Left ventricle myocardium superior (tissue), 1 donor: ENCODE measurements at places on chromosomes 4 and X. TPM values are rescaled to one million over a fixed set of nuclear protein-coding genes. Genes with fewer than 3 reads are reported as not detected.

DNA sequence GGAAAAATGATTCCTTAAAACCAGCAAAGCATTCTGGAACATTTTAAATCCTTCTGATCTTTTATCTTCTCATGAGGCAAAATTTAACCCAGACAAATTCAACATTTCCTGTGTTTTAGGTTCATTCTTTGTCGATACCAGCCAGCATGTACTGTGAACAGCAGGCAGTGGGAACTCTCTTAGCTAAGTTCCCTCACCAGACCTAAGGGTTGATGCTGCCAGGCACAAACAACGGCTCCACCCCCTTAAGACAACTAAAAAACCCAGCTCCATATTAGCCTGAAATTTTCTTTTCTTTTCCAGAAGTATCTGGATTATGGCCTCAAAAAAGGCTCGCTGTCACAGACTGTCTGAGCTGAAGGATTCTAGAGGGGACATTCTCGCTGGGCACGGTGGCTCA, 2.4 kb upstream of the RBM47 start:
- DNase-seq, result no peak

DNA sequence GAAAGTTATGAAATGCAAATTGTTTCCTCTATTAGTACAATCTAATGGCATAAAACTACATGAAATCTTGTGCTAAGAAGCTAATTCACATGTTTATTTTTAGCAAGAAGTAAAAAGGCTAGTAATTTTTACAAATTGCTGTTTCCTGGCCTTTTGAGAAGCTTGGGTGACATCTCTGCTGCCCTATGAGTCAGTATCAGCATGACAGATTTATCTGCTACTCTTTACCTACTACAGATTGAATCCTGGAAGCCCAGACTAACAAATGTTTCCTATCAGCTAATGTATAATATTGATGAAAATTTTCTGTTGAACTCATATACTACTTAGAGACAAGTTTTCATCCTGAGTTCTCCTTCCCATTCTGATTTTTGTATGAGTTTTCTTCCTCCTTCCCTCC, 232.4 kb downstream of the DCTD start:
- no peak for DNase-seq

TXK gene
- total RNA-seq, result 0.20 TPM

DNA sequence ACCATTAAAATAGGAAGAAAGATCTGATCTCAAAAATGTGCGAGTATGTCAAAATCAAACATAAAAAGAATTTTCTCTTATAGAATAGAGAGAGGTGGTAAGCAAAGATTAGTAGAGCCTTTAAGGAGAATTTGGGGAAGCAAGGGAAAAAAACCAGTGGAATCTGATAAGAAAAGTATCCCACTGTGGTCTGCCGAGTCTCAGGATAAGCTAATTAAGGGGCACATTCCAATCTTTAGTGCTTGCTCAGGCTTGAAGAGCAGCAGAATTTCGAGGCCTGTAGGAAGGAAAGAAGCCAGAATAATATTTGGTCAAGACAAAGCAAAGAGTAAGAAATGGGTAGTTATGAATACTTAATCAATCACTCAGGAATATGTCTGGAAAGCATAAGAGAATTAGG, 13.0 kb downstream of the STATH start:
- no peak for DNase-seq

TFDP3 gene
- total RNA-seq, result not detected

GRCh38 chrX:133781174-133781573, 204.2 kb downstream of the GPC3 start:
- no peak for DNase-seq

PLS3 gene
- total RNA-seq, result 40.8 TPM

GRCh38 chr4:151669990-151670389, 90.8 kb downstream of the GATB start:
- DNase-seq, result no peak

- no peak for DNase-seq
Observed at GRCh38 chr4:20760053-20760452, 59.8 kb downstream of the PACRGL start.

DNA sequence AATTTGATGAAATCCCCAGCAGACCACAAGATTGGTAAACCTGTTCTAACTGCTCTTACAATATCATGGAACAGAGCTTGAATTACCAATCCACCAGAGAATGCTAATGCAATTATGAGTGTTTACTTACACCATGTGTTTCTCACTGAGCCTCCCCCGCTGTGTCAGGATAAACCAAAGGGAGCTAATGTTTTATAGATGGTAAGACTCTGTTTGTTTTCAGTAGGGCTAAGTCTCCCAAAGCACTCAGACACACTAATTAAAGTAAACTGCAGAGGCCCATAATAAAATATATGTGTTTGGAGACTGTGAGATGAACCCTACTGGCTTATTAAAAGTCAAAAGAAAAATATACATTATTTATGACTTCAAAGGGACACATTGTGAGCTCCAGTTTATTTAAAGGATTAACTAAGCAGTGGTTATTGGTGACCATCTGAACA, 261.7 kb upstream of the FAM241A start:
- no peak for DNase-seq

- no peak for DNase-seq
Observed at GRCh38 chr4:138645289-138645688, 370.3 kb upstream of the NOCT start.

MAGEA6 gene
- total RNA-seq, result not detected

STARD8 gene
- 10.5 TPM for total RNA-seq

DNA sequence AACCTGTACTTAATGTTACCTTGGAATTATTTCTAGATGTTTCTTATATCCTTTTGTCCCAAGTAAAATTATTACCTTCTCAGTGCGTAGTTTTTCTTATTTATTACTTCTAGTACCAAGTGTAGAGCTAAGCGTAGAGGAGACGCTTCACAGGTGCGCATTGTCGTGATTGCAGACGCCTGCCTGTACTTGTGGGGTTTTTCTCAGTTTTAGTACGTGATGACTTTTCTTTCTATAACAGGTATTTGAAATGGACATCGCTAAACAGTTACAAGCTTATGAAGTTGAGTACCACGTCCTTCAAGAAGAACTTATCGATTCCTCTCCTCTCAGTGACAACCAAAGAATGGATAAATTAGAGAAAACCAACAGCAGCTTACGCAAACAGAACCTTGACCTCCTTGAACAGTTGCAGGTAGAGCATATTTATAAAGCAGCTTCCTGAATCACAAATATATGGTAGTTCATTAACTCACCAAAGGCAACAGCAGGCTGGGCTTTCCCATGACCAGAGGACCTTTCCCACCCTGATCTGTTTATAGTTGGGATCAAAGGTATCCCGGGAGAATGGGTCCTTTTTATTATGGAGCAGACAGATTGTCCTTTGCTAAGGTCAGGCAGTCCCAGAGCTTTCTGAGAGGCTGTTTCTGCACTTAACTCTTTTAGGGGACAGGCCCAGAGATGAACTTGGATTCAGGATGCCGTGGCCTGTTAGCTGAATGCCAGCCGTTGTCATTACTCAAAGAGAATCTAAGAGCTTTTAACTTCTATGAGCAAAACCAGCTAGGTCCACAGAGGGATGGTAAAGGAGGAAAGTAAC, 172.9 kb downstream of the PTTG2 start:
- no peak for DNase-seq

DNA sequence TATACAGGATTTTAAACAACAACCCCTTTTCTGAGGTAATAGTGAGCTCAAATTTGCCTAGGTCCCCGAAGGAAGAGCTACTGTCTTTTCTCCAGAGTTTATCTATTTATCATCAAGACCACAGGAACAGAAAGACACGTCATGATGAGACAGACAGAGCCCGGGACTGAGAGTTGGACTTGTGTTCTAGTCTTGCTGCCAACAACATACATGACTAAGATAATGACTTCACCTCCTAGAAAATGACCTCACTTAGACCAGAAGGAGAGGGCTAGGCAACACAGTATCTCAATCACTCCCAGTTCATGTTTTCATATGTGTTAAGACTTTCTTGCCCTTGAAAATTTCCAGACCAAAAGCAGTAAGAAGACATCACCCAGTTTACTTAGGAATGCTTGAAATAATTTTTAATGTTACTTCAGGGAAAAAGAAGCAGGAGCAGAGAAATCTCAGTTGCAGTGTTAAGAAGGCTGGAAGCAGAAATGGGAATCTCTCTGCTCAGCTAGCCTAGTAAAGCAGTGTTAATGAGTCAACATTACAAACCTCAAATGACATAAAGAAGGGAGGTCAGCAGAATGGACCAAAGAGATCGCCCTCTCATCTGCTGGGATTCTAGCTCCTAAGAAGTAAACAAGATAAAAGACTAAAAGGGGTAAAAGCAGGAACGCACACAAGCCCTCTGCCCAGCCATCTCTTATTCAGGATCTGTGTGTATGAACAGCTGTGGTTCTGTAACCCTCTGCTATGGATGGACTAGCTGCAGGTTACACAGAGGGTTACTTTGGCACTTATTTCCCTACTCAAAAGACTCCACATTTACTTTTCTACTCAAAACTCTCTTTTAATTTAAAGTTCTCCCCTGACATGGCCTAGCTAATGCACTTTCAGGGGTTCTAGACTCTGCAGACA, 24.8 kb downstream of the PDGFC start:
- no peak for DNase-seq

DNA sequence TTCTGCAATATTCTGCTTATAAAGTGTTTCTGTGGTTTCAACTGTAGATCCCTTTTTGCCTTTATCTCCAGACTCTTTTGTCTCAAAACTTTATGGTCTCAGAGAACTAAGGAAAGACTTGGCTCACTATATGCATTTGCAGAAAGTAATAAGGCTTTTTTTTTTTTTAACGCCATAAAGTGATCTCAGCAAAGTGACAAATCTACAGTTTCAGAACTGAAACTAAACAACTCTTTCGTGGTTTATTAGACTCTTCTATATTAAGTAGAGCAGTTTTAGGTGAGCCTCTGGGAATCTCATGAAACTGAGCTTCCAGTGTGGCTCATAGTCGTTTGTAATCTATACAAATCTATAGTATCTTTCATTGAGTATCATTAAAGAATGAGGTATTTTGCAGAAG, 15.3 kb downstream of the ATP7A start:
- no peak for DNase-seq

- DNase-seq, result no peak
Observed at GRCh38 chrX:148878371-148878770, 378.0 kb downstream of the AFF2 start.

FAM9B gene
- total RNA-seq, result not detected

RAB39B gene
- not detected for total RNA-seq

- DNase-seq, result peak; percentile 65
Observed at GRCh38 chrX:151973851-151974335, 583 bp downstream of the GABRE start.

DNA sequence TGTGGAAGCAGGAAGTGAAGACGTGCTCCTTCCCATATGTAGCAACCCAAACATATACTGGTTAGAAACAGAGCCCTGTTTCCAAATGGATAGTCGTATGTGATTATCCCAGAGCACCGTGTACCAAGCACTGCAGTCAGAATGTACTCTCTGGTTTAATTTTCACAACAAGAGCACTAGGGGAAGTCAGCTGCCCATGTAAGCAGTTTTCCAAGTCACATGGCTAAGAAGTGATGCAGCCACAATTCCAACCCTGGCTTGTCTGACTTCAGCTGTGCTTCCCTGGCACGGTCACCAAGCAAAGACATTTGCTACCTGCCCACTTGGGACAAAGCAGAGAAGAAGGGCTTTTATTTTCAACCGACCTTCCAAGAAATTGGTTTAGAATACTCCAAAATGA, 28.2 kb upstream of the CEP135 start:
- DNase-seq, result no peak

- no peak for DNase-seq
Observed at GRCh38 chr4:131426023-131426758, 1722.9 kb upstream of the PCDH10 start.

PARM1 gene
- 107 TPM for total RNA-seq

DNA sequence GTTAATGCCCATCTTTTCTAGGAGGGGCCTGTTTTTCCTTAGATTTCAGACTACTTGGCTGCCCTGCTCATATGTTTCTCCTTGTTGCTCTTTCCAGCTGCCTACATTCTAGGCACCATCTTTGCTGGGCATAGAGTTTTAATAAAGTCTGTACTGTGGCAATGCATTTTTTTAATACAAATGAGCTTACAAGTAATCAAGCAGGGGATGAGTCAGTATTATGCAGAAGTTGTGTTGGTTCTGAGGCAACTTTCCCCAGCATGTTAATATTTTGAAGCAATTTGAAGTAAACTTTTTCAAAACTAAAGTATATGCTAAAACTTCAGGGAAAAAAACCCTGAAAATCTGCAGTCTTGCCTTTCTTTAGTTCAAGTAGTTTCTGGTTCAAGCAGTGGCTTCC, 372.0 kb upstream of the GATB start:
- DNase-seq, result no peak

DNA sequence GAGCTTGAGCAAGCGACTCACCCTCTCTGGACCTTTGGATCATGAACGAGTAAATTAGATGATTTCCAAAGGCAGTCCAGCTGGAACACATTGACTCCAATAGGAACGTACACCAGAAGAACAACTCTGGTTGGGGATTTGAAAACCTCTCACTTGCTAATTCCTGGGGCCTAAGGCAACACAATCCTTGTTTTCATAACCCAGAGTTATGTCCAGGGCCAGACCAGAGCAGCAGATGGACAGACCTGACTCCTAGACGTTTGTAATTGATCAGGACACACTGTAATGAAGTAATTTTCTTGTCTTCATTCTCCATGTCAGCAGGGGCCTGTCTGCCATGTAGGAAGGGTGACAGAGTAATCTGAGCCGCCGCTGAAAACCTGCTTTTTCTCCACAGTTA, 283.9 kb downstream of the IDS start:
- DNase-seq, result no peak

- DNase-seq, result no peak
Observed at GRCh38 chrX:30572004-30572403, 5.6 kb downstream of the TASL start.

GC gene
- total RNA-seq, result not detected

- no peak for DNase-seq
Observed at GRCh38 chr4:93178279-93178678, 650.3 kb upstream of the ATOH1 start.

FREM3 gene
- total RNA-seq, result not detected

- DNase-seq, result no peak
Observed at GRCh38 chr4:183118585-183118984, 19.5 kb downstream of the WWC2 start.

GRCh38 chr4:123699880-123700771, 303.5 kb downstream of the SPRY1 start:
- DNase-seq, result no peak
